ENCODE measurements at places on chromosomes 5 and 9.
A peak's percentile ranks its signal among the peaks of the same experiment; 100 is the strongest.

- DNase-seq, result no peak
Observed at GRCh38 chr9:98006127-98006796, 23.1 kb downstream of the ANP32B start.

DNA sequence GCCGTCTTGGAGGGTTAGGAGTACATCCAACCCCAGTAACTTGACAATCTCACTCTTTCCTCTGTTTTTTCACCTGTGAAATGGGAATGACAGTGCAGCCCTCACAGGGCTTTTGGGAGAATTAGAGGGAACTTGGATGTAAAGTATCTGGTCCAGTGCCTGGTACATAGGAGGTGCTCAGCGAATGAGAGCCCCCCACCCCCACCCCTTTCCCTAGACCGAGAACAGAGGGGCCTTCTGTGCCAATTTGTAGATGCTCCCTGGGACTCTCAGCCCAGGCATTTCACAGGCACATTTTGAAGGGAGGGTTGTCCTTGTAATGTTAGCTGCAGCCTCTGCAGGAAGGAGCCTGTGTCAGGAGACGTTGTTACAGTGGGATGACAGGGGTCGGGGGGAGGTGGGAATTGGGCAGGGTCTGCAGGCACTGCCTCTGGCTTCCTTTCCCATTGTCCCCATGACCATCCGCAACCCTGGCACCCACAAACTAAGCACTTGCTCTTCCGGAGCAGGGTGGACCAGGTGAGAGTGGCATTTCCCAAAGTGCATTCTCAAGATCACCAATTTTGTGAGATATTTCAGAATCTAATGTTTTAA, 47.0 kb downstream of the AMBP start:
- DNase-seq, result no peak

DNA sequence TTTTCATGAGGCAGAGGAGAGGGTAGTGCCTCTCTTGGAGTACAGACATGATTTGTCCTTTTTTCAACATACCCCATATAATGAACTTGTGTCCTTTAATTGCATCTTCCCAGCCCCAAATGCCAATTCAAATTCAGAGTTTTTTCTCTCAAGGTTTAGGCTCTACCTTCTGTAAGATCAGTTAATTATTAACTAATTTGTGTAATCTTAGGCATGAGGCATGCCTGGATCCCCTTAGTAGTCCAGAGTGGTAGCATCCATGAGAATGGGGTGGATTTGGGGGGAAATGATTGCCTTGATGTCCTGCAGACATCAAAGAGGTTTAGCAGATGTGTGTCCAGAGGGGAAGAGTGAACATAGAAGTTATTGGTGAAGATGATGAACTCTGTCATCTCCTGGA, 533.3 kb downstream of the LRRC70 start:
- no peak for DNase-seq

GRCh38 chr5:38598994-38599617, 42.7 kb upstream of the LIFR start:
- no peak for DNase-seq

- DNase-seq, result no peak
Observed at GRCh38 chr5:178688551-178688950, 41.9 kb downstream of the ZNF354A start.

DNA sequence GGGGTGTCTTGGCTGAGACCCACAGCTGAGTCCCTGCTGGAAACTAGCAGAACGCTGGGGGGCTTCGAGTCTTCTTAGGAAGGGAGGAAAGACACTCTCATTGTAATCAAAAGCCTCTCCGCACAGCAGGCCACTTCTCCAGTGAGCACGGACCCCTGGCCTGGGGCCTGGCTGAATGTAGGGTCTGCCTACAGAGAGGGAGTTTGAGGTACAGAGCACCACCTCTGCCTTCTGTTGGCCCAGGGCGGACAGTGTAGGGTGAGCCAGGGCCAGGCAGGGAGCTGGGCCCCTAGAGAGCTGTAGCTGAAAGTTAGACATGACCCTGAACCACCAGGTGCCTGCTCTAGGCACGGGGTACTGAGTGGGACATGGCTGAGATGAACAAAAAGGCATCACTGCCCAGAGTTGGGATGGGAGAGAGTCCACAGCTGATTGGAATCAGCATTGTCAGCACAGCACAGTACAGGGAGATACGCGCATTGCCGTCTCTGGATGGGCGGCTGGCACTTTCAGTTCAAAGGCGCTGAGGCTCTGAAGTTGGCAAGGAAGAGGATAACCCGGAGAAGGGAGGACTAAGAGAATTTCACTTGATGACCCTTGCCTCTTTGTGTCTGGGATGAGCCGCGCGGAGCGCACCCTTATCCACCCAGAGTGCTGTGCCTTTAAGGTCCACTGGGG, 363 bp upstream of the SLC25A48 start:
- no peak for DNase-seq

DNA sequence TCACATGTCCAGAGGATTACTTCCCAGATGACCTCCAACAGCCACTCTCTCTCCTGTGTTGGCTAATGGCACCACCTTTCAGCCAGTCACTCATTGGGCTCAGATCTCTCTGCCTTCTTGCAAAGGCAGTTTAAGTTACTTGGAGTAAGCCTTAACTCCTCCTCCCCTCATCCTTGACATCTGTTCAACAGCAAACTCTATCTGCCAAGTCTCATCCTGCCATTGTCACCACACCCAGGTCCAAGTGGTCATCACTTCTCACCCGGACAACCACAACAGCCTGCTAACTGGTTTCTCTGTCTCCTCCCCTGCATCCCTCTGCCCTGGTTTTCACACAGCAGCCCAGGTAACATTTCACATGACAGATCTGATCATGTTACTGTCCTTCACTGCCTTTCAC, 58.5 kb downstream of the DCP2 start:
- no peak for DNase-seq

- DNase-seq, result no peak
Observed at GRCh38 chr5:143889986-143890385, 78.0 kb downstream of the HMHB1 start.

- no peak for DNase-seq
Observed at GRCh38 chr5:6190838-6191237, 187.5 kb downstream of the MED10 start.

GRCh38 chr5:8568858-8569257, 699.9 kb downstream of the MTRR start:
- no peak for DNase-seq

DNA sequence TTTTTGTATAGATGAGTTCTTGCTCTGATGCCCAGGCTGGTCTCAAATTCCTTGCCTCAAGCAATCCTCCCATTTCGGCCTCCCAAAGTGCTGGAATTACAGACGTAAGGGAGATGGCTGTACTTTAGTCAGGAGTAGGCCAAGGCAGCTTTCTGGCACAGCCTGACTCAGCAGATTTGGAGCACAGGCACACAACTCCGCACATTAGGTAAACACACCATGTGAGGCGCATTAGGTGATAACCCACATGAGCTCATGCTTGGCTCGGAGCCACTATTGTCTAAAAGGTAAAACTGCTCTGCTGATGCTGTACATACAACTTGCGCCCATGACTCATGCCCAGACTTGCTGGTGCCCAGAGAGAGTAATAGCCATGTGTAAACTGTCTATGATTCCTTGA, 1157.9 kb downstream of the TAF11L14 start:
- no peak for DNase-seq

DNA sequence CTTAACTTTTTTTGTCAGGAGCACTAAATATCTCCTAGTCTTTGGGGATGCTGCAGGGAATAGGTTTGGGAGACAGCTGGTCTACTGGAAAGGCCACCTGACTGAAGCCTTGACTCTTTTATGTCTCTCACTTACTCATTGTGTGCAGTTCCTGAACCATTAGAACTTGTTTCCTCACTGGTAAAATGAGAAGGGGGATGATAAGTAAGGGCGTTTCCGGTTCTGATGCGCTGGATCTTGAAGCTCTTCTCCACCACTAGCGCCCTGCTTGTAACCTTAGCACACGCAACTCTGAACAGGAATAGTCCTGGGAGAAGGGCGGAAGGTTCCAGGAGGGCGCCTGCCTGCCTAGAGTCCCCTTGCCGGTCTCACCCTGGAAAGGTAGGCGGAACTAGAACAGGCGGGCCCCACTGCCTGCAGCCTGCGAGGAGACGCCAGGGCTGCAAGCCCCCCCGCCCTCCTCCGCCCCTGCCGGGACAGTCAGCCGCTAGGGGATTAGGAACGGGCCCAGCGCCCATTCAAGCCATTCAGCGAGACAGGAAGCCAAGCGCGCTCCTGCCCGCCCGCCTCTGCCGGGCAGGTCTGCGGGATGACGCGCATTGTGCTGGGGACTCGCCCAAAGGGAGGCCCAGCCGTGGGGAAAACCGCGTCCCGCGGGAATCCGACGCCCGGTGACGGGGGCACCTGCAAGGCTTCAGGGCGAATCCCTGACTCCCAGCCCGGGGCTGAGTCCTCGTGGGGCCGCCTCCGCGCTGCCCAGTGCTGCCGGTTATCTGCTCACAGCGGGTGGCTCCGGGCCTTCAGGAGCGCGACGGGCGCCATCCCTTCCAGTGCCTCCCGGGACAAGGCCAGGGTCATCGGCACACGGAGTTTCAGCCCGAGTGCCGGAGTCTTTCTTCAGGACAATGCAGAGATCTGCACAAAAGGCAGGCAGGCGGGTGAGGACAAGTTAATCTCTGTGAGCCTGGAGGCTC, 44.0 kb upstream of the XPA start:
- DNase-seq, result peak; percentile 9

GRCh38 chr5:169980418-169981053, at the start of gene INSYN2B:
INSYN2B (minus strand) TSS chr5:169980495; CDS start chr5:169883898, 96,597 bp downstream.
- peak; percentile 17 for DNase-seq

DNA sequence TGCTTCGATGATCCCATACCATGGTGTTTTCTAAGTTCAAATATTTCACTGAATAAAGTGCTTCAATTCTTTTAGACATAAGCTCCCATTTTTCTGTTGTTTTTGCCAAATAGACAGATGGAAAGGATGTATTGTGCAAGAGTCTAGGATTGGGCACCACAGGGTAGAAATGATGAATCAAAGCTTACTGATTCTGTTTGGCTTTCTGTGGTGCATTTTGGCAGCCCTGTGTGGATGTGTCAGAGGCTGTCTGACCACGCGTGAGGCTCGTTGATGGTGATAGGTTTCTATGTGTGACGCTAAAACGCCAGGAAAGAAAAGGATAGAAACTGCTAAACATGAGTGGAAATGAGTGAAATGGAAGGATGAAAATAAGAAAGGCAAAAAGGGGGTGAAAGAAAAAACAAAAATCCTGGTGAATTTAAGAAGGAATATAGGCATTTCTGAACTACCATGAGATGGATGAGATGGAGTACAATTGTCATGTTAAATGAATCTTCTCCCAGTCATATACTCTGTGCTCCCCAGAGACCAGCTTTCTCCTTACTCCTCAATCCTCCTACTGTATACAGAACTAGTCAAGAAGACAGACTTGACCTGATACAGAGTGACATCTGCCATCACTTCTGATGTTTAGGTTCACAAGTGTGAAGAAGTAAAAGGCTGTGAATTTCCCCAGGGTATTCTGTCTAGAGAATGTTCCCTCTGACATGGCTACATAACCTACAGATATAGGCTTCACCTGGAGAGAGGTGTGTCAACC, 54.4 kb downstream of the ANKH start:
- DNase-seq, result peak; percentile 82

Data from activated CD4-positive, alpha-beta T cell treated with anti-CD3 and anti-CD28 coated beads, Interleukin-10, Interleukin-2, amounts not matched to agents 100 ng/mL and 50 ng/mL, durations not matched to agents 16 hours and 8 hours (primary cell).